RPMI8226 (cell line): ENCODE measurements at places on chromosomes 3 and 15.

DNA sequence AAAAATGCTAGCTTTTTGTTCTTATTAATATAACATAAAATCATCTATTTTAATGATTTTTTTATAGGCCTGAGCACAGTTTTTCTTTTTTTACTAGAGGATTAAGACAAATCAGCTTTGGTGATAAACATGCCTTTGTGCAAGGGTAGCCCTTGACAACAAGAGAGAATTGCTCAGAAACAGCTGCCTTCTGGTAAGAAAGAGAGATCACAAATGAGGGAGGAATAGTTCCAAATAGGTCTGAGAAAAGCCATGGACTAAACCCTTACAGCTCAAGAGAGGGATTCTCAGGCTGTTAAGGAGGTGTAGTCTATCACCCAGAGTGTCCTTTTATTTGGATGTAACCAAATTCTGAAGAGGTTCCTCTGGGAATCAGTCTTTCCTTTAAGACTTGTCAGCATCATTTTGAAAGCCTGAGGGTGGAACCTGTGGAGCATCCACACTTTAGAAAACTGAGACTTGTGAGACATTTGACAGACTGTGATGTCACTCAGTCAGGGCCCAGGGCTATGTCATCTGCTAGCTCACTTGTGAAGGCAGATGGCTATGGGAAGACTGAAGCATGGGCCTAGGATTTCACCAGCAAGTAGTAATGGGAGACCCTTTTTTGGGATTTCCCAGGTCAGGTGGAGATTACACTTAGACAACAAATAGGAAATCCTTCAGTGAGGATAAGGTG lies 102.9 kb upstream of the KCNAB1 start:
- DNase-seq = no peak

- no peak for DNase-seq
These were observed 227.4 kb upstream of the PROK2 start for GRCh38 chr3:72012363-72012762.

GRCh38 chr15:25508369-25509002 lies 69.7 kb upstream of the UBE3A start:
- peak; percentile 28 for DNase-seq

- DNase-seq = no peak
These were observed 2.8 kb downstream of the TMEM43 start for GRCh38 chr3:14127516-14128161.

GRCh38 chr15:61318301-61318700 lies 89.2 kb upstream of the RORA start:
- no peak for DNase-seq

DNA sequence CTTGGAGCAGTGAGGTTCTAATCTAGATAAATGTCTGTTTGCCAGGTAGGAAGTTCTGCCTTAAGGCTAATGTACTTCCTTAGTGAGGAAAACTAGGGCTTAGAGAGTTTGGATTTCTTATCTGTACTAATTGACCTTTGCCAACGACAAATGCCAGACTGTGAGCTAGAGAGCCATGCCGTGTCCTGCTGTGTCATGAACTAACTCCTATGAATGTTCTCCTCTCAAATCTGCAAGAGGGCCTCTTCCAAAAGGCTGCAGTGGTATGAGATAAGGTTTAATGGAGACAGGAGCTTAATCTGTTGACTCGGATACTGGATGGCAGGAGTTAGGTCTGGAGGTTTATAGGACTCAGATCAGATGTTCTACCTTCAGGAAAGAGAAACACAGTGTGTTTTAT lies 524.9 kb downstream of the NTRK3 start:
- no peak for DNase-seq

- DNase-seq = no peak
These were observed 126.1 kb downstream of the CHST2 start for GRCh38 chr3:143245692-143246091.

- no peak for DNase-seq
These were observed 12.4 kb downstream of the NPHP3 start for GRCh38 chr3:132709761-132710160.

GRCh38 chr3:3586336-3586735 lies 212.9 kb upstream of the LRRN1 start:
- no peak for DNase-seq

- DNase-seq = no peak
These were observed 148.0 kb upstream of the TPM1 start for GRCh38 chr15:62894322-62895085.
